ENCODE measurements at places on chromosomes 11 and 22. TPM values are rescaled to one million over a fixed set of nuclear protein-coding genes. Genes with fewer than 3 reads are reported as not detected.
A peak's percentile ranks its signal among the peaks of the same experiment; 100 is the strongest.

The HORMAD2 gene
- not detected for total RNA-seq

The ABCC8 gene
- 8.2 TPM for total RNA-seq

The PARVG gene
- 16.7 TPM for total RNA-seq

The LUZP2 gene
- total RNA-seq, result 0.18 TPM

The HTR3A gene
- not detected for total RNA-seq

The SLC22A9 gene
- not detected for total RNA-seq

The MS4A15 gene
- total RNA-seq, result not detected

GRCh38 chr11:91513734-91514133, 710.9 kb upstream of the FAT3 start:
- no peak for DNase-seq

DNA sequence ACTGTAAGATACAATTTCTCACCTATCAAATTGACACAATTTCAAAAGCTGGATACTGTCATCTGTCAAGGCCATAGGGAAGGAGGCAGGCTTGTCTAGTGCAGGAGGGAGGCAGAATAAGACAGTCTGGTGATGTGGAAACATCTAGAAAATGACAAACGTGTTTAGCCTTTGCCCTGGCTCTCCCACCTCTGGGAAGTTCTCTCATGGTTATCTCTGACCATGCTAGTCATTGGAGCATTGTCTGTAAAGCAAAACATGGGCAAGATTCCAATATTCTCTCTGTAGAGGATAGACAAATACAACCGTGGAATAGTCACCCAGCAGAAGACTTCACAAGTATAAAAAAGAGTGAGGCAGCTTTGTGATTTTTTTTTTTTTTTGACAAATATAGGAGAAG, 9.1 kb upstream of the SERHL2 start:
- no peak for DNase-seq

GRCh38 chr22:21766691-21767462, 31.3 kb upstream of the YPEL1 start:
- no peak for DNase-seq

DNA sequence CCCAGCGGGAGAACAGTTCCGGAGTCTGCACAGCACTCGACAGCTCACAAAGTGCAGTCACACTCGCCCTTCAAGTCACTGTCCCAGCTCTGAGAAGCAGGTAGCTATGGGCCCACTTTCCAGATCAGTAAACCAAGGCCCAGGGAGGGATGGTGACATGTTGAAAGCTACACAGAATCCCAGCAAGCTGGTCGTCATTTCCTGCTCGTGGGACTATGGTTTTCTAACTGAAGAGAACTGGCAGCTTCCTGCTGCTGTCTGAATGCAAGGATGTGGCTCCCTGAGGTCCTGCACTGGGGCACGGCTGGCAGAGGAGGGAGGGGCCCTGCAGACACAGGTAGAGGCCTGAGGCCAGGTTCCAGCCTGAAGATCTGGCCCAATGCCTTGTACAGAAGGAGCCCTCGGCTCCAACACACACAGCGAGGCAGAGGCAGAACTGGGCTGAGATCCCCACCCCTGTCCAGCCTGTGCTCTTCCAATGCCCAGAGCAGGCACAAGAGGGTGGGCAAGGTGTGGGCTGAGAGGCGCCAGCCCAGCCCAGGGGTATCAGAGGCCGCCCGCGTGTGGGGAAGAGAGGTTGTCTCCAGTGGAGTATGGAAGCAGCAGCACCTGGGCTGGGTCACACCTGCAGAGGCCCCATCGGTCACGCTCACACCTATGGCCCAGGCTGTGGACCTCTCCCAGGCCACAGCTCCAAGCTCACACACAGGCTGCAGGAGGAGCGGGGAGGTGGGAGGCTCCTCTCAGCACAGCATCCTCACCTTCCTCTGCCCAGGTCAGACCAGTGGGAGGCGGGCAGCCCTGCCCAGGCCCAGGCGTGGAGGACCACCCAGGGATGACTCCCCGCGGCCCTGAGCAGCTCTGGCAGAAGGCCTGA, 119.2 kb downstream of the PHF21B start:
- peak; percentile 47 for DNase-seq

GRCh38 chr11:9642894-9643293, 21.0 kb upstream of the SWAP70 start:
- no peak for DNase-seq

GRCh38 chr11:114036147-114036811, 23.2 kb upstream of the ZBTB16 start:
- DNase-seq, result peak; percentile 90

- no peak for DNase-seq
Measured at GRCh38 chr11:130512662-130513061, 64.2 kb downstream of the ADAMTS15 start.

DNA sequence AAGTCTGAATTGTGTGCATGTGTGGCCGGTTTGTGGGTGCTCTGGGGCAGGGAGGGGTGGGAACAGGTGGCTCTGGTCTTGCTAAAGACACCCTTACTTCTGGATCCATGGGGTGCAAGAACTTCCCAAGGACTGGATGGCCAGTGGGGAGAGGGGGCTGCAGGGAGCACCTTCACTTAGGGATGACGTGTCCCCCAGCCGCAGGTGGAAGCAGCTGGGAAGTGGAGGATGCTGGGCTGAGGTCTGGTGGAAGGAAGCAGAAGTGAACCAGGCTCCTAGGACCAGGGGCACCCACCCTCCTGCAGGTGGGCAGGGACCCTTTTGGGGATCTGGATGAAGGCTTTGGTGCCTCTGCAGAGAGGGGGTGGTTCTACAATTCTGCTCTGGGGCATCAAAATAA, 9.9 kb upstream of the MIEF1 start:
- no peak for DNase-seq

GRCh38 chr11:70675697-70676374, 277.5 kb downstream of the CTTN start:
- no peak for DNase-seq

DNA sequence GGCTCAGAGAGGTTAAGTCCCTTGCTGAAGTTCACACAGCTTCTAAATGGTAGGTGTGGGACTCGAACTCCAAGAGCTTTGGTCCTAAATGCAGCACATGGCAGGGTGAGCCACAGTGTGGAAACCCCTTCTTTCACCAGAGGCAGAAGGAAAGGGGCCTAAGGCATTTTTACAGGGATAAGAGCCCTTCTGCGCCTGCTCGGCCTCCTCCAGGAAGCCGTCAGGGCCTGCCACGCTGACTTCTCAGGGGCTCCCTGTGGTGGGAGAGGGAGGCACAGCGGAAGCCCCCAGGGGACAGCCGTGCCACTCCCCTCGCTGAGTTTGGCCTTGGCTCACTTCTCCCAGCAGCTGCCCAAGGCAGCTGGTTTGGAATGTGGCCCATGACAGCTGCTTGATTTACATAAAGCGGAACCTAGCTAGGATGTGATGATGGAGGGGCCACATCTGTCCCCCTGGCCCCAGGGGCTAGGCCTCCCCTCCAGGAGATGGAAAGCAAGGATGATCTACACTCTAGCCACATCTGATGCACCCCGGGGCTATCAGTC, 35.4 kb downstream of the CD82 start:
- no peak for DNase-seq

DNA sequence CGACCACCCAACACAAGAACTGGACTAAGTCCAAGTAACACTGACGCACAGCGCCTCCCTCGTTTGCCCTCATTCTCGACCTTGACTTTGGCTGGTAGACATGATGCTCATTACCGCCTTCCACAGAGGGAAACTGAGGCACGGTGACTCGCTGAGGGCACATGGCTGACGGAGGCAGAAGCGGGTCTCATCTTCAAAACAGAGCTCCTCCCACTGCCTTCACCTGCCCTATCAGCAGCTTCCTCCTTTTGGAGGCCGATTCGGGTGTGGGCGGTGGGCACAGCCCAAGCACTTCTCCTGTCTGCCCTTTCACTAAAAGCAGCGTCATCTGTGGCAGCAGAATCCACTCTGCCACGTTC, 2.0 kb upstream of the KMT5B start:
- no peak for DNase-seq

DNA sequence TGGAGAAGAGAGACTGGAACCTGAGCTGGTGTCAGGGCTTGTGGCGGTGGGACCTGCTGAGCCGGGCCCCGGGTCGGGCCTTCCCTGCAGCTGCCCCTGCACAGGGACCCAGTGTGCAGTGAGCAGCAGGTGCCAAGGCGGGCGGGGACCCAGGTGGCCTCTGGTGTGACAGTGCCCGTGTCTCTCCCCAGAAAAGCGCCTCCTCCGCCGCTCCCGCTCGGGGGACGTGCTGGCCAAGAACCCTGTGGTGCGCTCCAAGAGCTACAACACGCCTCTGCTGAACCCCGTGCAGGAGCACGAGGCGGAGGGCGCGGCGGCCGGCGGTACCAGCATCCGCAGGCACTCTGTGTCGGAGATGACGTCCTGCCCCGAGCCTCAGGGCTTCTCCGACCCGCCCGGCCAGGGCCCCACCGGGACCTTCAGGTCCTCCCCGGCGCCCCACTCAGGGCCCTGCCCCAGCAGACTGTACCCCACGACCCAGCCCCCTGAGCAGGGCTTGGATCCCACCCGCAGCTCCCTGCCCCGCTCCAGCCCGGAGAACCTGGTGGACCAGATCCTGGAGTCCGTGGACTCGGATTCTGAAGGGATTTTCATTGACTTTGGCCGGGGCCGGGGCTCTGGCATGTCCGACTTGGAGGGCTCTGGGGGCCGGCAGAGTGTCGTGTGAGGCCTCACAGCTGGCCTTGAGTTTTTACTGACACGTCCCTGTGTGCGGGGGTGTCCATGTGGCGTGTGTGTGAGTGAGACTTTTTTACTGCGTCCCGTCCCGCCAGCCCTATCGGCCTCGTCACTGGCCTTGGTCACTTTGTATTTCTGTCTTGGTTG, 15.6 kb upstream of the ARHGAP8 start:
- DNase-seq, result no peak

- DNase-seq, result no peak
Measured at GRCh38 chr11:62122076-62122475, 1.7 kb upstream of the INCENP start.

DNA sequence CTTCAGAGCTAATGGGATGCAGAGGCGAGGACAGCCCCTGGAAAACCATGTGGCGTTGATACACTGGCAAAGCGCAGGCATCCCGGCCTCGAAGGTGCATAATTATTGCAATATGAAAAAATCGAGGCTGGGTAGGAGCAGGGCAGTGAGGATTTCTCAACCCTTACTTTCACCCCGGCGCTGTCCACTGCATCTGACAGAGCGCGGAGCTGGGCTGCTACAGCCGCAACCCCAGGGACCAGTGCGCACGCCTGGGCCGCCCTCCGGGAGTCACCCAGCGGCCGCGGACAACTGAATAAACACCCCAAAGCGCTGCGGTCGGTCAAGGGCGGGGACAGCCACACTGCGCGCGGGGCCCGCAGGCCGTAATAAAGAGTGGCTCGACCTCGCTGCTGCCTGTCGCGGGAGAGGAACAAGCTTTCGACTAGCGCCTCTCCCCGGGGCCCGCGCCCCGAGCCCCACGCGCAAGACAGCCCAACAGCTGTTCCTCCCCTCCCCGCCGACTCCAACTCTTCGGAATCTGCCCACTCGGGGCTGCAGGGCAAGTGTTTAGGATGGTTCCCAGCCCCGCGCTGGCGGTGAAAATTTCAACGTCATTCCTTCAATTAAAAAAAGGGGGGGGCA, 3.6 kb upstream of the WT1 start:
- DNase-seq, result no peak

DNA sequence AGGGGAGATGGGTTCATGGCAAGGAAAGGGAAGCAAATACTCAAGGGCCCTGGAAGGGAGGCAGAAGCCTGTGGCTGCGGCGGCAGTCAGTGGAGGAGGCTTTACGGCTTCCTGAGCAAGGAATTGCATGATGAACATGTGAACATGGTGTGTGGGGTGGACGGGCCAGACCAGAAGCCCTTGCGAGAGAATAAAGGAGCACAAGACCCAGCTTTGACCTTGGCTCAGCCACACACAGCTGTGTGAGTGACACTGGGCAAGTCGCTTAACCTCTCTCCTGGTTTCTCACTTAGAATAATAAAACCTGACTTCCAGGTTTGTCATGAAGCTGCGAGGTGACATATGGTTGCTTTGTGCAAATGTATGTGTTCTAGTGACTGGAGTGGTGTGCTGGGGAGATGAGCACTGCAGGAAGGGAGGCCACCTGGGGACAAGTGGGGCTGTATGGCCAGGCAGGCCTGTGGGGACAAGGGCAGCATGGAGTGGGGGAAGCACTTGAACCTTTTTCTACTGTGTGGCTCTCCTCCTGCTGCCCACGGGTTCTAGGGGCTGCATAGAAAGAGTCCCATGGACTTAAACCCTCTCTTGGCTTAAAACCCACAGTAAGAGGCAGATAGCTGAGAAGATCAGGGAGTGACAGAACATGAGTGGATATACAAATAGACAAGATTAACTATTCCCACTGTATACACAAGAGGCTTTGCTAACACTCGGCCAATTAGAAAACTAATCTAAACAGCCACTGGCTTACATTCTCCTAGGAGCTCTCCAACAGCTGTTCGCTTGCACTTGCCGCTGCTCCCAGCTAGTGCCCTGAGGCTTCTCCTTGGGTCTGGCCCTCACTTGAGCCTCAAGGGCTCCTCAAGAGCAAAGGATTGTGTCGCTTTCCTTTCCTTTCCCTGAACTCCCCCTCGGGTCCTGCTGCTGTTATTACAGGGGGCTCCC, 67.3 kb upstream of the CDON start:
- DNase-seq, result no peak

- DNase-seq, result no peak
Measured at GRCh38 chr11:38687008-38687407, 2089.0 kb upstream of the RAG2 start.
